ENCODE measurements at places on chromosomes 7 and 10. TPM values are rescaled to one million over a fixed set of nuclear protein-coding genes. Genes with fewer than 3 reads are reported as not detected.
A peak's percentile ranks its signal among the peaks of the same experiment; 100 is the strongest.

The EPHA1 gene
- total RNA-seq, result 3.7 TPM

DNA sequence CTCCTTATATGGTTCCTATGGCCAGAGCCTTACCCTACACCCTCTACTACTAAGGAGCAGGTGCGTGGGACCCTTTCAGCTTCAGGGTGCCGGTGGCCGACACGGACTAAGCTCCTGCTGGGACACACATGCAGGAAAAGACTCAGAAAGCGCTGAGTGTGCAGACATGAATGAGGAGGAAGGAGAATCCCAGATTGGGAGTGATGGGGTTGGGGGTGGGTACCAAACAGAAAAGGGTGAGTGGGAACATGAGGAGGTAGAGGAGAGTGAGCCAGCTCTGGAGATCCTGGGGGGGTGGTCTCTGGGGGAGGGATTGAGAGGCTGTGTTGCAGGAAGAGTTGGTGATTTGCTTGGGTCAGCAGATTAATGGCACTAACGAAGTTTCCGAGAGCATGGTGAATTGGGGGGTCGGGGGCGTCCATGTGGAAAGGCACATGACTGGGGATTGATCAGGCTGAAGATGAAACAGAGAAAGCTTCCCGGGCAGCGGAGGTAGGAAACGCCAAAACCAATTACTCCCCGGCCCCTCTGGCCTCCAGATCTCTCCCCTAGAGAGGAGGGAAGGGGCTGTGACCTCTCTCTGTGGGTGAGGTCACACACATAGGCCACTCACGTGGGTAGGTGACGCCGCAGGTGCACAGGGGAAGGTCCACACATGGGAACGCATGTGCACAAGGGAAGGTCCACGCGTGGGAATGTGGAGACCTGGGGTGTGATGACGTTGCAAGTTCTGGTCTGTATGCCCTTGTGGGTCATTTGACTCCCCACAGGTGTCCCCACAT, 37.9 kb upstream of the SLF2 start:
- no peak for DNase-seq

DNA sequence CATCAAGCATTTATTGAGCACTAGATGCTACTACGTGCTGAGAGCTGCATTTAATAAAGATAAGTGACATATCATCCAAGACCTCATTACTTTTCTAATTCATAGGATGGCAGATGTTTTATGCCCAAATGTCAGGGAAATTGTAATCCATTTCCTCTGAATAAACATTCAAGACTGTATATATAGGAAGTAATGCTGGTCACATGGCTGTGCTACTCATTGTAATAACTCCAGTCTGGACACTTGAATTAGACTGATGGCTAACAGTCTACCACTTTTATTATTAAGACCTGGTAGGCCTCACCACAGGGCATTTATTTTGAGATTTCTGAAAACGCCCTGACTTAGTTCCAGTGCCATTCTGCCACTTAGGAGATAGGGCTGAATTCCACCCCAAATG, 36.6 kb downstream of the PIK3AP1 start:
- DNase-seq, result no peak

The MYL10 gene
- total RNA-seq, result not detected

GRCh38 chr10:130136226-130137089, at the start of gene GLRX3:
GLRX3 (plus strand) TSS chr10:130136391; CDS start chr10:130136421, 30 bp downstream.
- peak; percentile 87 for DNase-seq

- no peak for DNase-seq
These were observed 870.4 kb downstream of the PCDH15 start for GRCh38 chr10:53930648-53931047.

DNA sequence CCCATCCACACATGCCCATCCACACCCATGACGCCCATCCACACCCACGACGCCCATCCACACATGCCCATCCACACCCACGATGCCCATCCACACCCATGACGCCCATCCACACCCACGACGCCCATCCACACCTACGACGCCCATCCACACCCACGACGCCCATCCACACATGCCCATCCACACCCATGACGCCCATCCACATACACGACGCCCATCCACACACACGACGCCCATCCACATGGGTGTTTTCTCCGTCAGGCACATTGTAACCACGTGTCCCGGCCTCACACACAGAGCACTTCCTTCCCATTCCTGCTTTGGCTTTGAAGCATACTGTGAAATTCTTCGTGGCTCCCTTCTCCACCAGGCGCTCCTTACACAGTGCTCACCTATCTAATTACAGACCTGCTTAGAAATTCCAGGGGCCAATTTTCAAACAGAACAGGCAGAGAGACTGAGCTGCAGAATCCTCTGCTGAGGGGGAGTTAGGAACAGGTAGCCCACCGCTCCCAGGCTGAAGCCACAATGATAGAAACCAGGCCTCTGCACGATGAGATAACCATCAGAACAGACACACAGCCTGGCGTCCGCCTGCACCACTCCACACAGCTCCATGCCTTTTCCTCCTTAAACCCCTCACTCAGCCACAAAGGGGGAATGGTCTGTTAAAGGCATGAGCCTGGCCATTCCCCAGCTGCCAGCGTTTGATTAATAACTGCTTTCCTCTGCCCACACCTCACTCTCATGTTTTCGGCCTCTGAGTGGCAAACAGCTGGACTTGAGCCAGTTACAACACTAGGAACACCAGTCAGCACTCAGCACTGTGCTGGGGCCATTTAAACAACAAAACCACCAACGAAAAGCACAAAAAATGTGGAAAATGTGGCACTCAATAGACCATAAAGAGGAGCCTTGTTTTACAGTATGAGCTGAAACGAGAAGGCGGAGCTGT, 501.6 kb downstream of the PTPRN2 start:
- no peak for DNase-seq

DNA sequence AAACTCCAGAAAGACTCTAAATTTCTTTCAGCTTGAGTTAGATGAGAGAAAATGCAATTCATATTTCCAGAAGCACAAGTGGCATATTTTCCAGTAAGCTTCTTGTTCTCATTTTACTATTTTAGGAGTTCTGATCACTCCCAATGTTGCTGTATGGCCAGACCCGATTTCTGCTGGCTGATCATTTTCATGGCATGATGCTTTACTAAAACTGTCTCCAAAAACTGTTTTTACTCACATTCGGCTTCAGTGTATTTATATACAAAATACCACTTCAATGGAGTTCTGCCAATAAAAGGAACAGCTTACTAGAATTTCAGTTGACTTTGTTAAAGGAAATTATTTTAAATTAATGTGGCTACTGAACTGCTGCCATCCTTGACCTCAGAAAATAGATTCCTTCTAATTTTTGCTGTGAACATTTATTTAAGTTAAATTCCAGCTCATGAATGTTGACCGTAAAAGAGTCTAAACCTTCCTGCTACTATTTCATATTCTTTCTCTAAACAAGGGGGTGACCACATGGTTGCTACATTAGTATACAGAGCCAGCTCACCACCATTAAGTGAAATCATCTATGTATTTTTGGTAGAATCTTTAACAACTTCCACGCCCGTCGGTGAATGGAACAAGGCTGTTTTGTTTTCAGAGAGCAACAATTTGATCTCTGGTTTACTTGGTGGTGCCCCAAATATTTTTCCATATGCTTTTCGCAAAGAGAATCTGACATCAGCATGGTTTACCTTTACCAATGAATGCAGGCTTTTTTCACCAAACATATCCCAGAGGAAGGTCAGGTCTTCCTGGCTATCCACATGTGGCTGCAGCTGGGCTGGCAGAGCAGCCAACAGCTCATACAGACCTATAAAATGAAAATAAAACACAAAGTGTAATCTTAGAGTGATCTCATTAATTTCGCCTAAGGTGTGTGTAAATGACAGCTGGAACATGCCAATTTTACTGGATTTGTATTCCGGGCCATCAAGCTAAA, 101.2 kb downstream of the MPP7 start:
- no peak for DNase-seq

- DNase-seq, result no peak
These were observed 36.7 kb downstream of the IRF5 start for GRCh38 chr7:128974241-128974934.

The GIMAP7 gene
- 2.3 TPM for total RNA-seq

The RBP3 gene
- total RNA-seq, result not detected

DNA sequence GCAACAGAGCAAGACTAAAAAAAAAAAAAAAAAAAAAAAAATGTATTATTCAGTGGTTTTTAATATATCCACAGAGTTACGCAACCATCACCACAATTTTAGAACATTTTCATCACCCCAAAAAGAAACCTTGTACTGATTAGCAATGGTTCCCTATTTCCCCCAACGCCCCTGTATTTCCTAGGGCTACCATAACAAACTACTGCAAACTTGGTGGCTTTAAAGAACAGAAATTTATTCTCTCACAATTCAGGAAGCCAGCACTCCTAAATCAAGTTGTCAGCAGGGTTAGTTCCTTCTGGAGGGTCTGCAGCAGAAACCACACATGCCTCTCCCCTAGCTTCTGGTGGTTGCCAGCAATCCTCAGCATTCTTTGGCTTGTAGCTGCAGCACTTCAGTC, 5.9 kb upstream of the NUP42 start:
- DNase-seq, result no peak

GRCh38 chr10:37713642-37714041, 143.8 kb downstream of the ZNF248 start:
- no peak for DNase-seq

GRCh38 chr7:73978661-73979563, 49.1 kb upstream of the ELN start:
- DNase-seq, result no peak

The CACNB2 gene
- 23.2 TPM for total RNA-seq

- no peak for DNase-seq
These were observed 228.8 kb downstream of the SNX10 start for GRCh38 chr7:26520483-26520882.

DNA sequence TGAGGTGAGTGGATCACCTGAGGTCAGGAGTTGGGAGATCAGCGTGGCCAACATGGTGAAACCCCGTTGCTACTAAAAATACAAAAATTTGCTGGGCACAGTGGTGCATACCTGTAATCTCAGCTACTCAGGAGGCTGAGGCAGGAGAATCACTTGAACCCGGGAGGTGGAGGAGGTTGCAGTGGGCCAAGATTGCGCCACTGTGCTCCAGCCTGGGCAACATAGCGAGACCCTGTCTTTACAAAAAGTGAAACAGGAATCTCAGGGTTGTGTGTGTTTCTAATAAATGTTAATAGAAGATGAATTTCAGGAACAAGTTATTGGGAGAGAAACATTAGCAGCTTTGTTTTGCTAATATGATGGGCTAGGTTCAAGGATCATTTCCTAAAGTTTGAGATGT, 19.9 kb downstream of the PPP2R2D start:
- DNase-seq, result no peak

DNA sequence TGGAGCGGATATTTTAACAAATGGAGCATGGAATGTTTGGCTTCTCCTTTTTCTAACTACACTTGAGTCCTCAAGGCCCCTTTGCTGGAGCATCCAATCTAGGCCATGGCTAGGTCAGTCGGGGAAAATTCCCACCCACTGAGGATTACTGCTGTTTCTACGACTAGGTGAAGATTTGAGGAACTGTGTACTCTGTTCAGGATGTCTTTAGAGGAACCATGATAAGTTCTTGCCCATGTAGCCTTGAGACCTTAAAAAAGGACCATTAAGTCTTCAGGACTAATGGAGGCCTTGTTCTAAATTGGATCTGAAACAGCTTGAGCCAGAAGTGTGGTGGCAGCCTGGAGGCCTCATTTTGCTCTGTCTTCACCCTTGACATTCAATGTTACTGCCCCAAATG, 6.2 kb downstream of the AGK start:
- no peak for DNase-seq

The ARL4A gene
- 24.4 TPM for total RNA-seq

The A1CF gene
- not detected for total RNA-seq

- DNase-seq, result no peak
These were observed 7.6 kb upstream of the ARMS2 start for GRCh38 chr10:122446668-122447423.

- no peak for DNase-seq
These were observed 908.3 kb downstream of the GRID1 start for GRCh38 chr10:85458324-85458723.

- DNase-seq, result no peak
These were observed 47.4 kb downstream of the PPP1R17 start for GRCh38 chr7:31734456-31734855.

DNA sequence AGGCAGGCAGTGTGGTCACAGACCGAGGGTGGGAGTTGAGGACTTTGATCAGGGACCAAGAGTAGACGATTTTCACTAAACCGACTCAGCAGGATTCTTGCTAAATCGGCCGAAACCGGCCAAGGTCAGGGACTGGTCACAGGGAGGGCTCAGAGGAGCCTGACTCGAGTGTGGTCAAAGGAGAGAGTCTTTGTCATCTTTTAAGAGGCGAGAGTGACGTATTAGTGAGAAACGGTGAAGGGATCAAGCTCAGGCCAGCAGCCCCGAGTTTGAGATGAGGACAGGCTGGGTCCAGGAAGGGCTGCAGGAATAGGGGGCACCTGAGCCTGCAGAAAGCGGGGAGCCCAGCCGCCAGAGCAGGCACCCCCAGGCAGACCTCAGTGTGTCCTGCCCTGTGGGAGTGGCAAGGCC, 41.6 kb upstream of the FAM20C start:
- peak; percentile 29 for DNase-seq

The SLC26A4 gene
- total RNA-seq, result 0.51 TPM

The SLC16A12 gene
- total RNA-seq, result 4.3 TPM

- no peak for DNase-seq
These were observed 39.6 kb upstream of the CABCOCO1 start for GRCh38 chr10:61623161-61623560.

GRCh38 chr7:820341-820740, 11.9 kb upstream of the SUN1 start:
- no peak for DNase-seq

All from ovary (tissue), 10 donors.